ENCODE measurements at places on chromosomes 13 and 19.

DNA sequence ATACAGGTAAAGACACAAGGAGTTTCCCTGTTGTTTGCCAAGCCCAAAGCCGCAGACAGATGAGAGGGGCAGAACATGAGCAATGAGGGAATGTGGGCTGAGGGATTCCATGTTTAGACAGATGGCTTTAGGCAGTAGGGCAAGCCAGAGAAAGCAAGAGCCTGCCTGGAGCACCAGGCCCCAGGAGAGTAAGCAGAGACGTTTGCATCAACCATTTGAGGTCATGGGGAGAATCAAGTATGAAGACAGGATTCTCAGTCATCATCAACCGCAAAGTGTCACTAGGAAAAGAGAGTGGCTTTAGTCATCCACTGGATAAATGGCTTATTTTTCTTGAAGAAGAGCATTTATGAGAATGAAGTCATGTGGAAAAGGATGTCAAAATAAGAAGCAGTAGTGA lies 184.7 kb downstream of the COG6 start:
- no peak overlapping the region for H3K27ac ChIP-seq
- H3K27me3 ChIP-seq, result no peaks in the 10 kb centered on the region
- no peak for DNase-seq
- H3K4me1 ChIP-seq, result no peaks in the 10 kb centered on the region
- no peak overlapping the region for H3K4me3 ChIP-seq

- peak; percentile 43 for DNase-seq
- H3K4me3 ChIP-seq, result no peak overlapping the region
- H3K4me1 ChIP-seq, result peaks cover 32% of the 10 kb centered on the region
Observed at GRCh38 chr13:27962128-27962841, 6.8 kb downstream of the CDX2 start.

GRCh38 chr19:47186446-47187334 lies 44.3 kb downstream of the BBC3 start:
- no peak overlapping the region for H3K27ac ChIP-seq
- H3K4me1 ChIP-seq, result peaks cover 39% of the 10 kb centered on the region
- H3K4me3 ChIP-seq, result no peak overlapping the region
- no peaks in the 10 kb centered on the region for H3K27me3 ChIP-seq
- H3K36me3 ChIP-seq, result peaks cover 6% of the 10 kb centered on the region

GRCh38 chr19:57587529-57587928 lies 3.6 kb downstream of the ZIK1 start:
- H3K4me3 ChIP-seq, result no peak overlapping the region
- no peak overlapping the region for H3K27ac ChIP-seq
- peaks cover 46% of the 10 kb centered on the region for H3K36me3 ChIP-seq
- no peak for DNase-seq
- H3K27me3 ChIP-seq, result no peaks in the 10 kb centered on the region
- H3K4me1 ChIP-seq, result peaks cover 18% of the 10 kb centered on the region

GRCh38 chr13:91567485-91568207 lies 169.2 kb downstream of the GPC5 start:
- no peak for DNase-seq
- H3K27ac ChIP-seq, result no peak overlapping the region
- no peaks in the 10 kb centered on the region for H3K27me3 ChIP-seq
- H3K4me1 ChIP-seq, result no peaks in the 10 kb centered on the region
- H3K4me3 ChIP-seq, result no peak overlapping the region
- H3K36me3 ChIP-seq, result no peaks in the 10 kb centered on the region

GRCh38 chr19:2483084-2483483 lies 7.2 kb downstream of the GADD45B start:
- no peak overlapping the region for H3K27ac ChIP-seq
- no peaks in the 10 kb centered on the region for H3K27me3 ChIP-seq
- peaks cover 18% of the 10 kb centered on the region for H3K4me1 ChIP-seq
- no peak for DNase-seq
- no peak overlapping the region for H3K4me3 ChIP-seq

DNA sequence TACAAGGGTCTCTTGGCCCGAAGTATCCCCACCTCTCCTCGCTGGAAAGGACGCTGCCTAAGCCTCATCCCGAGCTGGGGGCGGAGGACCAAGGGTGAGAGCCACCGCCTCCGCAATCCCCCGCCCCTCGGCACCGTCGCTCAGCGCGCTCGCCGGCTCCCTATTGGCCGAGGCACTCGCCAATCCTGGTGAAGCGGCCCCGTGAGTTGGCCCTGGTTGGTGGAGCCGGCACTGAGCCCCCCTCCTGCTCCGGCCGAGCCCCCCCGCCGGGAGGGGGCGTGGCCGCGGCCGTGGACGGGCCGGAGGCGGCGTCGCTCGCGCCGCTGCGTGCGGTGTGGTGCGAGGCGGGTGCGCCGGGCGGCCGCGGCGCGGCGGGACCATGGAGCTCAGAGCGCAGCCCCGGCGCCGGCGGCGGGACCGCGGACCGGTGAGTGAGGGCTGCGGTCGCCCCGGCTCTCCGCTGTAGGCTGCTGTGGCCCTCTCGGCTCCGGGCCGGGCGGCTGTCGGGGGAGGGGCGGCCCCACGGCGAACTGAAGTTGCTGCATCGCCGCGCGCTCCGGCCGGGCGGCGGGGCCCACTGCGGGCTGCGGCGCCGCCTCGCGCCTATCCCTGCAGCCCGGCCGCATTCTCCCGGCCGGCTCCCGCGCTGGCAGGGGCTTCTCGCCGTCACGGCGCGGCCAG lies at the start of gene WASF3:
Gene WASF3 (plus strand): TSS at position 291 of the 681 bp plus-strand sequence. CDS start 84,588 bp downstream, outside the sequence.
- H3K4me3 ChIP-seq, result peak within 1 kb of the TSS; percentile 88
- peaks cover 22% of the 10 kb centered on the region for H3K4me1 ChIP-seq
- H3K36me3 ChIP-seq, result no peaks in the 10 kb centered on the region
- DNase-seq, result peak; percentile 97

DNA sequence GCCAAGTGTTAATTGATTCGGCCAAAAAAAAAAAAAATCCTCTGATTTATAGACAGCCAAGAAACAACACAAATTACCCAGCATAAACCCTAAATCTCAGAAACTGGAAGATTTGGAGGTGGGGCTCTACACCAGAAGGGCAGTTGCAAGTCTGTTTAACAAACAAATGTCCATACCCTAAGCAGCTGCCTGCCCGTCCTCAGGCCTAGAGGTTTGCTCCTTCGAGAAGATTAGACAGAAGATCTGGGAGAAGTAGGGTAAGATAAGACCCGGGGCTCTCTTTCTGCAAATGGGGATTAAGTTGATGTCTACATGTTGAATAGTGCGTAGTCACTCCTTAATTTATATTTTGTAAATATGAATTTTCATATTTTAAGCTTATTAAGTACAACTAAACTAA lies 3.4 kb upstream of the N4BP2L1 start:
- no peaks in the 10 kb centered on the region for H3K27me3 ChIP-seq
- H3K4me1 ChIP-seq, result peaks cover 20% of the 10 kb centered on the region
- H3K36me3 ChIP-seq, result no peaks in the 10 kb centered on the region
- no peak for DNase-seq
- no peak overlapping the region for H3K4me3 ChIP-seq

GRCh38 chr13:28475916-28476725 lies 18.8 kb downstream of the FLT1 start:
- no peaks in the 10 kb centered on the region for H3K36me3 ChIP-seq
- peaks cover 6% of the 10 kb centered on the region for H3K4me1 ChIP-seq
- no peak overlapping the region for H3K4me3 ChIP-seq
- no peak for DNase-seq

GRCh38 chr13:86355301-86355700 lies 556.1 kb upstream of the SLITRK6 start:
- DNase-seq, result no peak
- no peak overlapping the region for H3K4me3 ChIP-seq
- H3K36me3 ChIP-seq, result no peaks in the 10 kb centered on the region
- H3K27ac ChIP-seq, result no peak overlapping the region
- no peaks in the 10 kb centered on the region for H3K27me3 ChIP-seq

GRCh38 chr13:111895896-111896821 lies 170.8 kb upstream of the SOX1 start:
- peak; percentile 55 for DNase-seq
- no peak overlapping the region for H3K27ac ChIP-seq
- H3K36me3 ChIP-seq, result no peaks in the 10 kb centered on the region
- H3K4me1 ChIP-seq, result peaks cover 17% of the 10 kb centered on the region
- no peak overlapping the region for H3K4me3 ChIP-seq
- H3K27me3 ChIP-seq, result peaks cover 29% of the 10 kb centered on the region

DNA sequence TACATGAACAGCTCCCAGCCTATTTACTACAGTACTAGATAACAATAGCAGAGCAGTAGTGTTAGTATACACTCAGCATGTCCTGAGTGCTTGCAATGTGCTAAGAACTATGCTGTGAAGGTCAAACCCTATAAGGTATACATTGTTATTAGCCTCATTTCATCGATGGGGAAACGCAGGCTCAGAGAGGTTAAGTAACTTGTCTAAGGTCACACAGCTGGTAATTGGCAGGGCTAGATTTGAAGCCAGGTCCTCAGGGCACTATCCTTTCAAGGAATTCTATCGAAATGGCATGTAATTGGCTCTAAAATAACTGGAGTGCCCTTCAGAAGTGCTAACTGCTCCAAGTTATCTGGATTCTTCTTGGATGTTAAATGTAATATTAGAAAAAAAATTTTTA lies 295.6 kb downstream of the ZNF536 start:
- H3K4me3 ChIP-seq, result no peak overlapping the region
- no peak for DNase-seq
- no peaks in the 10 kb centered on the region for H3K36me3 ChIP-seq
- no peak overlapping the region for H3K27ac ChIP-seq
- H3K27me3 ChIP-seq, result peaks cover 15% of the 10 kb centered on the region

DNA sequence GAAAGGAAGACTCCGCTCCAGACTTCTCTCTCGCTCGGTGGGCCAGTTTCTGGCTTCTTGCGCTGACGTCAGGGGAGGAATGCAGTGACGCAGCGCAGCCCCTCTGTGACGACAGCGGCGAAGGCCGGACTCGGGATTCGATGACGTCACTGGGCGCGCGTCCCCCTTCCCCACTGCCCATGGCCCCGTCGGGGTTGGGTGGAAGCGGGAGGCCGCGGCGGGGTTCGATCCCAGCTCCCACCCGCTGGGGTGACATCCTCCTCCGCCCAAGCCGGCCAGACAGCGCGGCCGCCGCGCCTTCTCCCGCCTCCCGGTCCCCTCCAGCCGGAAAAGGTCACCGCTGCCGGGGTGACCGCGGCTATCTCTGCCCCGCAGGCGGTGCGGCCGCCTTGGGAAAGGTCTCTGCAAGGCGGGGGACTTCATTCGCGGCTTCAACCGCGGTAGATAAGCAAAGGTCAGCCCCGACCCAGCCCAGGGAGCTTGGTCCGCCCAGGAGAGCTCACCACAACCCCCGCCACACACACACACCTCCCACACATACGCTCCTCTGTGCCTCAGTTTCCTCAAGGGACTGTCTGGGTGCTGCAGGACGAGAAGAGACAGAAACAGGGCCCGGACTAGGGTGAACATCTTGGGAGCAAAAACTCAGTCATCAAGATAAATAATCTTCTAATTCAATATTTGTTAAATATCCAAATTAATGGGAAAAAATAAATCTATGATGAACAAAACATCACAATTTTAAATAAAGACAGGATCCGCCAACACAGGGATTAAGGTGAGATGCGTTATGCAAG lies 844 bp upstream of the RFX1 start:
- peaks cover 40% of the 10 kb centered on the region for H3K4me1 ChIP-seq
- H3K27me3 ChIP-seq, result no peaks in the 10 kb centered on the region
- H3K27ac ChIP-seq, result peak overlapping the region; percentile 99
- peak overlapping the region; percentile 83 for H3K4me3 ChIP-seq

DNA sequence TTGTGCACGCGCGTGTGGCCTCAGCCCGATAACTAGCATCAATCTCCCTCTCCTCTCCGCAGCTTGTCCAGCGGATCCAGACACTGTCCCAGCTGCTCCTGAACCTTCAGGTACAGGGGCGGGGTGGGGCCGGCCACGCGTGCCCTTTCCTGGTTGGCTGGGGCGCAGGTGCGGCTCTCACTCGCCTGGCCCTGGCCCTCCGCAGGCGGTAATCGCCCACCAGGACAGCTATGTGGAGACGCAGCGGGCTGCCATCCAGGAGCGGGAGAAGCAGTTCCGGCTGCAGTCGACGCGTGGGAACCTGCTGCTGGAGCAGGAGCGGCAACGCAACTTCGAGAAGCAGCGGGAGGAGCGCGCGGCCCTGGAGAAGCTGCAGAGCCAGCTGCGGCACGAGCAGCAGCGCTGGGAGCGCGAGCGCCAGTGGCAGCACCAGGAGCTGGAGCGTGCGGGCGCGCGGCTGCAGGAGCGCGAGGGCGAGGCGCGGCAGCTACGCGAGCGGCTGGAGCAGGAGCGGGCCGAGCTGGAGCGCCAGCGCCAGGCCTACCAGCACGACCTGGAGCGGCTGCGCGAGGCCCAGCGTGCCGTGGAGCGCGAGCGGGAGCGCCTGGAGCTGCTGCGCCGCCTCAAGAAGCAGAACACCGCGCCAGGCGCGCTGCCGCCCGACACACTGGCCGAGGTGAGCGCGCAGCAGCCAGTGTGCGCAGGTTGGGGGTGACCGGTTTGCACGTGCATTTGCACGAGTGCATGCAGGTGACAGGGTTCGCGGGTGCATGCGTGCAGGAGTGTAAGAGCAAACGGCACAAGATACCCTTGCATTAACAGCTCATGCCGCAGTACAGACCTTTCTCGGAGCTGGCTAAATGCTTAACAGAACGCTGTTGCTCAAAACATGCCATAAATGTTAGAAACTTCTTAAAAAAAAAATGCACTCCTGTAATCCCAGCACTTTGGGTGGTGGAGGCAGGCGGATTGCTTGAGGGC lies 21.5 kb downstream of the PEX11G start:
- peaks cover 88% of the 10 kb centered on the region for H3K36me3 ChIP-seq
- no peaks in the 10 kb centered on the region for H3K4me1 ChIP-seq
- DNase-seq, result no peak

- DNase-seq, result no peak
- H3K27ac ChIP-seq, result no peak overlapping the region
- no peaks in the 10 kb centered on the region for H3K27me3 ChIP-seq
- H3K4me3 ChIP-seq, result no peak overlapping the region
- H3K36me3 ChIP-seq, result no peaks in the 10 kb centered on the region
Observed at GRCh38 chr19:28130066-28130511, 1082.9 kb downstream of the UQCRFS1 start.

DNA sequence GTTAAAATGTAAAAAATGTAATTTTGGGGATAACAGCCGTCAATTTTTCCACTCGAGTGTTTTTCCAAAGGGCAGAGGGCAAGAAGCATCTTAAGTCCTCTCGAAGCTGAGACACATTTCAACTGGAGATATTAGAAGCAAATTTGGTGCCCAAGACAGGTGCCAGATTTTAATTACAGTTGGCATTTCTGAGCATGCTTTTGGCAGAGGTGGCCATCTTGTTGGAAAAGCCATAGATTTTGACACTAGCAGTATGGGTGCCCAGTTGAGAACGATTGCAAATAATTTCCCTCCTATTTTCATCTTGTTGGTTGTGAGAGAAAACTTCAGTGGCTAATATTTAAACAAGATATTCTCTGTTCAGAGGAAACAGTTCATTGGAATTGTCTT lies 146.3 kb downstream of the TM9SF2 start:
- no peak for DNase-seq
- H3K36me3 ChIP-seq, result no peaks in the 10 kb centered on the region
- H3K4me1 ChIP-seq, result no peaks in the 10 kb centered on the region
- no peak overlapping the region for H3K27ac ChIP-seq
